HepG2 (cell line): ENCODE measurements at places on chromosomes 3 and 15. TPM values are rescaled to one million over a fixed set of nuclear protein-coding genes. Genes with fewer than 3 reads are reported as not detected.

DNA sequence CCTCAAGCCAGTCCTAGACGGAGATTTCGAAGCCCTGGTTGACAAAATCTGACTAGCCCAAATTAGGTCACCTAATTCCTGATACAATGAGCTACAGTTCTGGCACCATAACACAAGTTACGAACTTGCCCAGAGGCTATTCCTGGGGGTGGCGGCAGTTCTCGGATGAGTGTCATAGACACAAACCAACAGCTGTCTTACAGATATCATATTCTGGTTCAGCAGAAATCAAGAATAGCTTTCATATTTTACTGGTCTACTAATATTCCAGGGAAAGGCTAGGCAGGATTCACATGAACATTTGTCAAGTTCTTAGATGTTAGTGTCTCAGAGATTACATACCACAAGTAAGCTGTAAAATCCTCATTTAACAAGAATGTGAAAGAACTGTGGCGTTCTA is 8.8 kb downstream of the ANAPC13 start:
- DNase-seq: no peak

GRCh38 chr15:91660174-91660649 is 193.3 kb upstream of the SLCO3A1 start:
- DNase-seq: no peak

- no peak for DNase-seq
These were observed 75.0 kb downstream of the FEM1B start for GRCh38 chr15:68352401-68353062.

- no peak for DNase-seq
These were observed 737.5 kb upstream of the LMCD1 start for GRCh38 chr3:7764115-7764514.

- DNase-seq: no peak
These were observed 51.5 kb downstream of the CMTM6 start for GRCh38 chr3:32450992-32451659.

DNA sequence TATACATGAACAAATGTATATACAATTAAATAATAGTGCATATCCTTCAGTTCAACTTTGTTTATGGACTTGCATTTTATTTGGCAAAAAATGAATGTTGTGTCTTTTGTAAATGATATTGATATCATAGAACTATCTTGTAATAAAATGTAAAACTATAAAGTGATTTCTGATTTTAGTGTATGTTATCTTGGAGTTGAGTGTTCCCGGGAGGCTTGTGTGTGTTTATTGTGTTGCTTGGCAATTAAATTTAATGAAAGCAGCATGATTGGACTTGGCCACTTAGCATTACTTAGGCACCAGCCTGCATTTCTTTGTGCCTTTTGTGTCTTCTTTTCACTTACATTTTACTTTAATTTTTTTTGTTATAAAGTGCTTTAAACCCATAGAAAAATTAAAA is 10.6 kb downstream of the ARHGEF26 start:
- no peak for DNase-seq

DNA sequence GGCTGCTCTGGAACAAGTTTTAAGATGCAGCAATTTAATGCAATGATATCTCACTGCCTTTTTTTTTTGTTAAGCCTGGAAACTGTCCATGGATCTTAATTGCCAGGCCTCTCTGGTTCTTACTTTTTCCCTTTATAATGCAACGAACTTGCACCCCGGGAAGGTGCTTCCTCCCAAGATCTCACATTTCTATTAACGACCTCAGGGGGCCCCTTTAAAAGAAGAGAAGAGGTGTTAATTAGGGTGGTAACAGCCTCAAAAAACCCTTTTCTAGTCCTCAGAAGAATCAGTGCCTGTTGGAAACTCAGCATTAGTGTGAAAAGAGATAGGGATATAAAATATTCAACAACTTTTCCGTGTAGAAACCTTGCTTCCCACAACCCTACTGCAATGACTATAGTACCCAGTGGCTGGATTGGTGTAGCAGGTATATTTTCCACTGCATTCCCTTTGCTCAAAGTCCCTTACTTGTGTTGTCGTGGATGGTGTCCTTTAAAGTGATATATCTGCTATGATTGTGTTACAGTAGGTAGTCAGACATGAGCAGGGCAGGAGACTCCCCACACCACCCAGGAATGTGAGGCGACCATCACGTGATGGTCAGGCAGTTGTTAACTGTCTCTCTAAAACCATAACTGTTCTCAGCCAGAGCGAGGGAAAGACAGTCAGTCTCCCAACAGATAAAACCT is 121.8 kb downstream of the CTNNB1 start:
- DNase-seq: no peak

DNA sequence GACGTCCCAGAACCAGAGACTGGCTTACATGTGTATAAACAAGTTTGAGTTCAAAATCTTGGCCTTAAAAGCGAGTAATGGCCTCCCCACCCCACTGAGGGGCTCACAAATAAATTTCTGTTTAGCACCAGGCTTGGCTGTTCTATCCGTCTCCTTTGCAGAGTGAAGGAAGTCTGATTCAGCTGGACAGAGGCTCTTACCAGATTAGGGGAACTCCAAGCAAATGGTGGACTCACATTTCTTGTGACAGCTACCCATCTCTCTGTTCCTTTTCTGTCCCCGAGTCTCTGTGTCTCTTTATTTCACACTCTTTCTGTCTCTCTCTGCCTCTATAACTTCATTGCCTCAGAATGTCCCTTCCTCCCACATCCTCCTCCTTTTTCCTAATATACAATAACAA is 62.7 kb downstream of the DGKG start:
- DNase-seq: no peak

- peak; percentile 51 for DNase-seq
These were observed 42.5 kb downstream of the TAMM41 start for GRCh38 chr3:11803977-11804892.

- DNase-seq: no peak
These were observed 446.8 kb downstream of the WDR72 start for GRCh38 chr15:53312707-53313106.

DNA sequence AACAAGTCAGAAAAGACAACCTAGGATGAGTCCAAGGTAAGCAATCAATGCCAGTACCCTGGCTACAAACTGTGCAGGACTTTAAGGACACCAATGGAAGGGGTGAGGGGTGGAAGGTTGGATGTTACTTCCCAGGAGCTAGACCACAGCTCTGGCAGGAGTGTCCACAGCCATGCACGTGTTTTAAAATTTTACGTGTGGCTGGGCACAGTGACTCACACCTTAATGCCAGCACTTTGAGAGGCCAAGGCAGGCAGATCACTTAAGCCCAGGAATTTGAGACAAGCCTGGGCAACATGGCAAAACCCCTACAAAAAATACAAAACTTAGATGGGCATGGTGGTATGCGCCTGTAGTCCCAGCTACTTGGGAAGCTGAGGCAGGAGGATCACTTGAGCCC is 14.7 kb upstream of the HDC start:
- DNase-seq: no peak

DNA sequence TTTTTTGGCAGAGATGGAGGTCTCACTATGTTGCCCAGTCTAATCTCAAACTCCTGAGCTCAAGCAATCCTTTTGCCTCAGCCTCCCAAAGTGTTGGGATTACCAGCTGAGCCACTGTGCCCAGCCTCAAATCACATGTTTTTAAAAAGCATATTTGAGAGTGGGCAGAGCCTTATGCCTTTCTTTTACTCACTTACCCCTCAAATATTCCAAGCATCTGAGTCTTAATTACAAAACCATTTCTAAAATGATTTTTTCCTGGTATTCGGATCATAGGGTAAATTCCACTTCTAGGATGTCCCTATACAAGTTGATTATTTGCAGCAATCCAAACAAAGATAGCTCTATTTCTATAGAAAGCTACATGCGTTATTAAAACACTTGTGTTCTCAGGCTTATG is 106.1 kb downstream of the RFTN1 start:
- no peak for DNase-seq

- no peak for DNase-seq
These were observed 2.7 kb downstream of the MSL2 start for GRCh38 chr3:136193278-136194054.

DNA sequence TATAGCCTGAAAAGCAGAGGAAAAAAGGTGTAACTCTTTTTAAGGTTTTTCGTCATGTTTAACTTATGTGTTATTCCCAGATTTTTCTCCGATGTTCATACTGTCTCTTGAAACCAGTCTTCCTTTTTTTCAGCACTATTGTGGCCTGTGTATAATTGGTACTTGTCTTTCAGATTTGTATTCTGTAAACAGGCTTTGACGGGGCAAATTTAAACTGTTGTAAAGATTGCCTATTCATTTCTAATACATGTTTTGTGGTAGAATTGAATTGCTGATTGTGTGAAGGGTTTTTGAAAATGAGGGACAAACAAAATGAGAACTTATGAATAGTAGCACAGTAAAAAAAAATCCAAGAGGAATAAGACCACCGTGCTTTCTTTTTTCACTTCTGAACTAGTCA is 33.6 kb downstream of the AKAP13 start:
- no peak for DNase-seq

DNA sequence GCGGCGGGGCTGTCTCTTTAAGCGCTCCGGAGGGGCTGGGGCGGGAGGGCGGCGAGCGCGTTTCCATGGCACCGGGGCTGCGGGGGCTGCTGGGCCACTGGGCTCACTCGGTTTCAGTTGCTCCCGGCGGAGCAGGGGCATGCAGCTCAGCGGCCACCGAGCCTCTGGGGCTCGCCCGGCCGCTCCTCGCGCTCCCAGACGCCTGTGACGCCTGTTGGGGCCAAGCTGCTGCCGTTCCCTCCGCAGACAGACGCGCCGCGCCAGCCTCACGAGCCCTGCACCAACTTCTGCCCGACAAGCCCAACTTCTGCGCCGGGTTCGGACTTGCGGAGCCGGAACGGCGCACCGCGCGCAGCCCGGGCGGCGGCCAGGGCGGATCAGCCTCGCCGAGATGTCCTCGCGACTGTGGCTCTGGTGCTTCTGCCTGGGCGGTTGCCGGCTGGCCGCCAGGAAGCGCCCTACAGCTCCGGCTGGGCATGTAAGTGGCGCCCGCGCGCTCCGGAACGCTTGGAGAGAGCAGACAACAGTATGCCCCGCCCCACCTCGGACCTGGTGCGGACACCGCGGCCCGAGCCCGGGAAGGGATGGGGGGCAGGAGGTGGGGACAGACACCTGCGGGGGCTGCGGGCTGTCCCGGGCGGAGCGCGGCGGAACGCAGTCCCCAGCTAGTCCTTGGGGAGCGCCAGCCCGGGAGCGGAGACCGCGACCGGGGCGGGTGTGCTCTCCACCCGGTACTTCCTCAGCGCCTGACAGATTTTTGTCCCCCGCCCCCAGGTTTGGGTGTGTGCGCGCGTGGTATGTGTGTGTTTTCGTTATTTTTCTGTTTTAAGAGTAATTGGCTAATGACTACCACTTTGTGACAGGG is 154.1 kb upstream of the GOLIM4 start:
- peak; percentile 54 for DNase-seq

- DNase-seq: no peak
These were observed 69.9 kb downstream of the CRTC3 start for GRCh38 chr15:90599644-90600043.

- DNase-seq: no peak
These were observed 201.9 kb downstream of the PDCD6IP start for GRCh38 chr3:34000301-34000700.

Gene TGM5
- polyA plus RNA-seq: 0.55 and 0.65 TPM in 2 replicates

Gene FHIT
- 4.6 and 4.9 TPM in 2 replicates for polyA plus RNA-seq

Gene ZIC4
- not detected in 2 replicates for polyA plus RNA-seq

Gene GNAT1
- polyA plus RNA-seq: 0.03 TPM in 1 of 2 replicates, not detected in the other

Gene SCN5A
- polyA plus RNA-seq: 0.07 and 0.22 TPM in 2 replicates
